ENCODE measurements at places on chromosomes 11 and 22. TPM values are rescaled to one million over a fixed set of nuclear protein-coding genes. Genes with fewer than 3 reads are reported as not detected.

HBE1 gene
- not detected for total RNA-seq

GRCh38 chr22:38924347-38924952 is 33.0 kb upstream of the APOBEC3A start:
- no peaks in the 10 kb centered on the region for H3K4me1 ChIP-seq
- H3K27ac ChIP-seq = no peak overlapping the region
- H3K27me3 ChIP-seq = no peaks in the 10 kb centered on the region
- no peak for DNase-seq
- no peaks in the 10 kb centered on the region for H3K36me3 ChIP-seq

CHRNA10 gene
- total RNA-seq = 6.0 TPM

DNA sequence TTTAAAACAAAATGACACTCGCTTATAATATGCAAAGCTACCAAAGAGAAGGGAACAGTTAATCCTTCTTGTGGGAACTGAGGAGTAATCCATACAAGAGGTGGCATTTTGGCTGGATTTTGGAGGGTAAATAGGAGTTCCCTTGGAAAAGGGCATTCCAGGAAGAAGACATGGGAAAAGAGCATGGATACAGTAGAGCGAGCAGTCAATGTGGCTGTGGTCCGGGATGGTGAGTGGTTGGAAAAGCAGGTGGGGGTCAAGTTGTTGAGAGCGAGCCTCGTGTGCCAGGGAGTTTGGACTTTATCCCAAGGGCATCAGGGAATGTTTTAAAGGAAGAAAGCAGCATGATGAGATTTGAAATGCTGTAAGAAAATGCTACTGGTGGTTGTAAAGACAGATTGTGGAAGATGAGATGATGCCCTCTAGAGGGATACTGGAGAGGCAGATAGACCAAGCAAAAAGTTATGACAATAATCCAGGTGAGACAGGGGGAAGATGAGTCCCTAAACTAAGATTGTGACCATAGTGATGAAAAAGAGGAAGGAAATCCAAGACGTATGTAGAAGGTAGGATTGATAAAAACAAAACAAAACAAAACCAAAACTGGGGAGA is 3.8 kb upstream of the MMP7 start:
- DNase-seq = peak; percentile 69
- no peak overlapping the region for H3K27ac ChIP-seq
- H3K4me3 ChIP-seq = no peak overlapping the region
- no peaks in the 10 kb centered on the region for H3K36me3 ChIP-seq
- H3K27me3 ChIP-seq = no peaks in the 10 kb centered on the region

GRCh38 chr11:35934271-35934670 is 9.6 kb upstream of the LDLRAD3 start:
- H3K4me3 ChIP-seq = no peak overlapping the region
- no peaks in the 10 kb centered on the region for H3K4me1 ChIP-seq
- no peak overlapping the region for H3K27ac ChIP-seq
- no peaks in the 10 kb centered on the region for H3K36me3 ChIP-seq

SAC3D1 gene
- 1.9 TPM for total RNA-seq

NECTIN1 gene
- total RNA-seq = not detected

BTG4 gene
- not detected for total RNA-seq

GRCh38 chr11:131666006-131666405 is 295.6 kb downstream of the NTM start:
- DNase-seq = no peak
- H3K27ac ChIP-seq = no peak overlapping the region
- no peaks in the 10 kb centered on the region for H3K36me3 ChIP-seq
- no peak overlapping the region for H3K4me3 ChIP-seq

DNA sequence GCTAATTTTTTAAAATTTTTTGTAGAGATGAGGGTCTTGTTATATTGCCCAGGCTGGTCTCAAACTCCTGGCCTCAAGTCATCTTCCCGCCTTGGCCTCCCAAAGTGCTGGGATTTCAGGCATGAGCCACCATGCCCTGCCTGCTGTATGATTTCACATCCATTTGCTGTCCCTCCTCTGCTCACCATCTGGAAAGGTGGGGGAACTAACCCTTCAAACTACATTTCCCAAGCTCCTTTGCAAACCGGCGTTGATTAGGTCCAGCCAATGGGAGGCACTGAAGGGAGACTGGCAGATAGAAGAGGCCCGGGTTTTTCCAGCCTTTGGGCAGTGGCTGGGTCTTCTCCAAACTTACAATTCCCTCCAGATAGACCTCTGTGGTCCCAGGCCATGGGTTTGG is 19.3 kb downstream of the RFPL1 start:
- H3K4me3 ChIP-seq = no peak overlapping the region
- peaks cover 12% of the 10 kb centered on the region for H3K4me1 ChIP-seq
- no peaks in the 10 kb centered on the region for H3K36me3 ChIP-seq
- no peaks in the 10 kb centered on the region for H3K27me3 ChIP-seq
- no peak overlapping the region for H3K27ac ChIP-seq

SLC7A4 gene
- not detected for total RNA-seq

DNA sequence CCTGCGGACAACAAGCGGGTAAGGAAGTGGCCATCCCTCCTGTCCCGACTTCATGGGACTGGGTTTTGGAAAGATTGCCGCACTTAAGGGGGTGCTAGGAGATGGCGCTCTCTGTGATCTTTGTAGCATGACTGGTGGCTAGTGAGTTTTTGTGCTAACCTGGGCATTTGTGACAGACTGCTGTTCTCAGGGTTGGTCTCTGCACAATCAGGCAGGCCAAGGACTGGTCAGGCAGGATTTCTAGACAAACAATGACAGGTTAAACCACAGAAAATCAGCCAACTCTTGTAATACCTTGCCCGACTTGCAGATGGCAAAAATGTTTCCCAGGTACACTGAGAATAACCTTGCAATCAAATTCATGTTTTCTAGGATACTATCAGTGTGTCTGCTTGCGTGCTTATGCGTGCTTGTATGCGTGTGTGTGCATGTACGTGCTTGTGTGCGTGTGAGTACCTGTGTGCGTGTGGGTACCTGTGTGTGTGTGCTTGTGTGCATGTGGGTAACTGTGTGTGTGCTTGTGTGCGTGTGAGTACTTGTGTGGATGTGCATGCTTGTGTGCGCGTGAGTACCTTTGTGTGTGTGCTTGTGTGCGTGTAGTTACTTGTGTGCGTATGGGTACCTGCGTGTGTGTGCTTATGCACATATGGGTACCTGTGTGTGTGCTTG is 25.6 kb upstream of the SORL1-AS1 start:
- peaks cover 13% of the 10 kb centered on the region for H3K4me1 ChIP-seq
- H3K4me3 ChIP-seq = no peak overlapping the region
- no peak overlapping the region for H3K27ac ChIP-seq
- no peak for DNase-seq

DNA sequence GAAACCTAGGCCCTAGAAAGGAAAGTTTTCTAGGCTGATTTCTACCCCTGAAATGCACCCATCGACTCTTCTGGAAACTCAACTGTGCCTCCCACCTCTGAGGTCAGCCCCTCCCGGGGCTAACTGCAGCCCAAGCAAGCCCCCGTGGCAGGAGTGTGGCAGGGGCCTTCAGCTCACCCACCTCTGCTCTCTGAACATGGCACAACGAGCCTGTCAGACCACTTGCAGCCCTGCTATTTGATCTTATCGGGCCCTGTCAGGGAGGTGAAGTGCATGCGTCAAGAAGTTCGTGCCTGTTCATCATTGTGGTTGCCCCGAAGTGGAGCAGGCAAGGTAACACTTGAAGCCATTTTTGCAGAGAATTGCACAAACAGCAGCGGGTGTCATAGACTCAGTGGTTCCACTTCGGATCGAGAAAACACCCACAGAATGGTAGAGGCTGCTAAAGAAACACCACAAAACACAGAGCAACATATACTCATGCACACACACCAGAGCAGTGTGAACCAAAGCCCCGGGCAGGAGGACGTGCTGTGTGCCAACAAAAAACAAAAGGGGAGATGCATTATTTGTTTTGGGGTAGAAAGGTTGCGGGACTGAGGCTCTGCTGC is 262.7 kb downstream of the ETS1 start:
- H3K4me3 ChIP-seq = no peak overlapping the region
- H3K27me3 ChIP-seq = no peaks in the 10 kb centered on the region
- H3K36me3 ChIP-seq = no peaks in the 10 kb centered on the region
- H3K27ac ChIP-seq = no peak overlapping the region
- DNase-seq = no peak

TESMIN gene
- total RNA-seq = 0.36 TPM

SYT12 gene
- not detected for total RNA-seq

APOBEC3F gene
- total RNA-seq = 0.93 TPM

C11orf97 gene
- not detected for total RNA-seq

GRCh38 chr11:122156940-122157382 is 40.9 kb upstream of the BLID start:
- no peaks in the 10 kb centered on the region for H3K4me1 ChIP-seq
- H3K4me3 ChIP-seq = peak overlapping the region; percentile 54
- H3K27me3 ChIP-seq = no peaks in the 10 kb centered on the region
- H3K27ac ChIP-seq = no peak overlapping the region
- no peak for DNase-seq

- H3K4me3 ChIP-seq = no peak overlapping the region
- H3K4me1 ChIP-seq = peaks cover 3% of the 10 kb centered on the region
- no peaks in the 10 kb centered on the region for H3K36me3 ChIP-seq
- no peaks in the 10 kb centered on the region for H3K27me3 ChIP-seq
Observed at GRCh38 chr11:77191823-77192495, 63.9 kb downstream of the MYO7A start.

DNA sequence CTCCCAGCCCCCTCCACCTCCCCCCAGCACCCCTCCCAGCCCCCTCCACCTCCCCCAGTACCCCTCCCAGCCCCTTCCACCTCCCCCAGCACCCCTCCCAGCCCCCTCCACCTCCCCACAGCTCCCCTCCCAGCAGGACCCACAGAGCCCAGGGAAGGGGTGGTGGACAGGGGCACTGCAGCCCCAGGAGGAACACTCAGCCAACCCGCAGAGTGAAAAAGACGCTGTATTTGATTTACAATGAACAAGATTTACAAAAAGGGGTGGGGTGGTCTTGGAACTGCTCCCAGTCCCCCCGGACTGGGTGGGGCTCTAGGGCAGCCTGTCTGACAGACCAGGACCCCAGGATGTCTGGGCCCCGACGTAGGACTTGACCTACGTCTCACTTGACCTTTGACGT is 4.6 kb upstream of the MAPK11 start:
- no peaks in the 10 kb centered on the region for H3K36me3 ChIP-seq
- no peaks in the 10 kb centered on the region for H3K27me3 ChIP-seq
- H3K4me3 ChIP-seq = no peak overlapping the region
- peaks cover 17% of the 10 kb centered on the region for H3K4me1 ChIP-seq
- no peak overlapping the region for H3K27ac ChIP-seq
- DNase-seq = no peak

DNA sequence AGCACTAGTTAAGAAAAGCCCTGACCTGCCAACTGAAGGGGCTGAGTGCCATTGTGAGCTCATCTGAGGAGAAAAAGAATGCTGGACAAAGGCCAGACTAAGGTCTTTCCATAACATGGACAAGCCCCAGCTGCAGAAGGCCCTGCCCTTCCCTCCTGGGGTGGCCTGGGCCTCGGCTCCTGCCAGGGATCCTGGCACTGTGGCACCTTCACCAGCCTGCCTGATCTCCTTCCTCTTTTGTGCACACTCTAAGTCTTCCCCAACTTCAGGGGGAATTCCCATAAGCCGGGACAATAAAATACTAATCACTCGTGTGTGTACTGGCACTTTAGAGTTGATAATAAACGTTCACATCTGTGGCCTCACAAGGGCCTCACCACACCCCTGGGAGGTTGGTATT is 9.9 kb downstream of the TMPRSS13 start:
- H3K27ac ChIP-seq = no peak overlapping the region
- no peaks in the 10 kb centered on the region for H3K27me3 ChIP-seq
- no peaks in the 10 kb centered on the region for H3K4me1 ChIP-seq
- no peaks in the 10 kb centered on the region for H3K36me3 ChIP-seq

DNA sequence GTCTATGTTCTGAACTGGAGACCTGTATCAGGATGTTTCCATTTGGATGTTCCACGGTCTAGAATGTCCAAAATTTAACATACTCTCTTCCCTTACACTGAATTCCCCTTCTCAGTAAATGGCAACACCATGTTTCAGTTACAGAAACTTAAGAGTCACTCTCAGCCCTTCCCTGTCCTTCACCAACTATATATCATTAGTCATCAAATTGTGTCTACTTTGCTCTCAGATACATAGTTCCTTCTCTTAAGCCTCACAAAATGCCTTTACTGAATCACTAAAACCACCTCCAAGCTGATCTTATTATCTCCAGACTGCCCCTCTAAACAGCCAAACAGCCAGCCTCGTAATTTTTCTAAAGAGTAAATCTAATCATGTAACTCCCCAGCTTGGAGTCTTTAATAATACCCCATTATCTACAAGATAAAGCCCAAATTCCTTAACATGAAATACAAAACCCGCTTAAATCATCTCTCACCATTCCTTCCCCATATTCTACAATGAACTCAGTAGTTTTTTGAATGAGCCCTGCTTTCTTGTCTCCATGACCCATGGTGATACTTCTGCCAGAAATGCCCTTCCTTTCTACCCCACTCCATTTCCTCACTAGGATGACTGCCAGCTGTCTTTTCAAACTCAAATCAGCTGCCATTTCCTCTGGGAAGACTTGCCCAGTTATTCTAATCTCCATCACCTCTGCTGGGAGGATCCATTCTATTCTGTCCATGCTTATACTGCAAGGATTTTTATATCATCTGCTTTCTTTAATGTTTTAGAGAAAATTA is 102.7 kb upstream of the ARHGAP42 start:
- DNase-seq = no peak
- no peaks in the 10 kb centered on the region for H3K27me3 ChIP-seq
- no peak overlapping the region for H3K27ac ChIP-seq
- H3K36me3 ChIP-seq = no peaks in the 10 kb centered on the region

DNA sequence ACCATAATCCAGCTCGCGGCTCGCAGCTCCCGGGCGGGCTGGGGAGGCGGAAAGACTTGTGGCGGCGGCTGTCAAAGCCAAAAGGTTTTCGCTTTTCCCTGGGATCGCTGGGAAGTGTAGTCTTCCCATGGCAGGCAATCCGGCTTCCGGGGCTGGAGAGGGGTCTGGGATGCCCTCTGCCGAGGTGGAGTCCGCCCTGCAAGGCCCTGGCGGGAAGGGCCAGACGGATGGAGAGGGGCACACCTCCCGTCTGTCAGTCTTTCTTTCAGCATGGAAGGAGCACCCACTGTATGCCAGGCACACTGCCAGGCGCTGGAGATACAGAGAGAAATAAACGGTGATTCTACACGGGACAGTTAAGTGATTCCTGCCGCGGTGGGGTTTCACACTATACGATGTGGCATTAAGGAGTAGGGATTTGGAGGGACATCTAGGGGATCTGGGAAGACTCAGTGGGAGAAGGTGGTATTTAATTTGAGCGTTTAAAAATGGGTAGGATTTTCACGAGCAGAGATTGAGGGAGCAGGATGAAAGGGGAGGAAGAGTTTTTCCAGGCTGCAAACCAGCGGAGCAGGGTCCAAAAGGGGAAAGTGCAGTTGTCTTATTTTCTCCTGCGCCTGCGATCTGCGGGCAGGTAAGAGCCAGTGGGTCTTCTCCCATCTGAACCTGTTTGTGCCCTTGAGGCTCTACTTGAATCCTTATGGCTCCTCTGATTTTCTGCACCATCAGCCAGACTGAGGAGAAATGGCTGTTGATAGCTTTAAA is at the start of gene BACE1:
TSS of gene BACE1 (minus strand) at position 60 of the 765 bp plus-strand sequence. CDS start 461 bp downstream, outside the sequence.
- no peaks in the 10 kb centered on the region for H3K27me3 ChIP-seq
- no peaks in the 10 kb centered on the region for H3K4me1 ChIP-seq
- H3K4me3 ChIP-seq = no peak within 1 kb of the TSS
- H3K36me3 ChIP-seq = no peaks in the 10 kb centered on the region

- H3K27ac ChIP-seq = no peak overlapping the region
- no peak overlapping the region for H3K4me3 ChIP-seq
- DNase-seq = no peak
- H3K36me3 ChIP-seq = no peaks in the 10 kb centered on the region
Observed at GRCh38 chr11:115919341-115920091, 415.3 kb upstream of the CADM1 start.

DDI1 gene
- not detected for total RNA-seq

GRCh38 chr22:41935015-41935351 is 8.4 kb upstream of the TNFRSF13C start:
- H3K27me3 ChIP-seq = no peaks in the 10 kb centered on the region
- H3K36me3 ChIP-seq = peaks cover 12% of the 10 kb centered on the region
- H3K4me1 ChIP-seq = peaks cover 98% of the 10 kb centered on the region
- peak overlapping the region; percentile 100 for H3K27ac ChIP-seq
